ENCODE measurements at places on chromosomes 5 and 9.

DNA sequence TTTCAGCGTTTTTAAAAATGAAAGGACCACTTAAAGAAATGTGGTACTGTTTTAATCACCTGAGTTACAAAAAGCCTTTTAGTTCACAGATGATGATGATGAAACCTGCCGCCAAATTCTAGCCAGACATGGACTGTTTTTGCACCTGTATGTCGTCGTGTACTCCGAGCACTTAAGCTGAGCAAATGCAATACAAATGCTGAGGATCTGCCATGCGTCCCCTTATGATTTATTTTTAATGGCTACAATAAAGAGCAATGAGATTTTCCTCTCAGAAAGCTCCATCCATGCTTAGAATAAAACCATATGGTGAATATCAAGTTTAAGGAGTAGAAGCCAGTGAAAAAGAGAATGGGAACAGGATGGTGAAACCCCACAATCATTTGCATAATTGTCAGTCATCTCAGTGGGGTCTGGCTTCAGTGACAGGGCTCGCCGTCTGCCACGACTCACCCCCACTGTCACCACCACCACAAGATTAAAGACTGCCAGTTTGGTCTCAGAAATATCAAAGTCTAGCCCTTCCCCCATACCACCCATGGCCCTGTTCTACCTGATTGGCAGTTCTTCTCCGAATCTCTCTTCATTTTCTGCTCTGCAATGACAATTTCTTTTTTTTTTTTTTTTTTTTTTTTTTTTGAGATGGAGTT is 159.9 kb downstream of the GOLPH3 start:
- DNase-seq, result no peak

GRCh38 chr9:93941493-93941892 is 13.7 kb downstream of the BARX1 start:
- no peak for DNase-seq

GRCh38 chr5:96093340-96093739 is 131.7 kb upstream of the ELL2 start:
- DNase-seq, result no peak

DNA sequence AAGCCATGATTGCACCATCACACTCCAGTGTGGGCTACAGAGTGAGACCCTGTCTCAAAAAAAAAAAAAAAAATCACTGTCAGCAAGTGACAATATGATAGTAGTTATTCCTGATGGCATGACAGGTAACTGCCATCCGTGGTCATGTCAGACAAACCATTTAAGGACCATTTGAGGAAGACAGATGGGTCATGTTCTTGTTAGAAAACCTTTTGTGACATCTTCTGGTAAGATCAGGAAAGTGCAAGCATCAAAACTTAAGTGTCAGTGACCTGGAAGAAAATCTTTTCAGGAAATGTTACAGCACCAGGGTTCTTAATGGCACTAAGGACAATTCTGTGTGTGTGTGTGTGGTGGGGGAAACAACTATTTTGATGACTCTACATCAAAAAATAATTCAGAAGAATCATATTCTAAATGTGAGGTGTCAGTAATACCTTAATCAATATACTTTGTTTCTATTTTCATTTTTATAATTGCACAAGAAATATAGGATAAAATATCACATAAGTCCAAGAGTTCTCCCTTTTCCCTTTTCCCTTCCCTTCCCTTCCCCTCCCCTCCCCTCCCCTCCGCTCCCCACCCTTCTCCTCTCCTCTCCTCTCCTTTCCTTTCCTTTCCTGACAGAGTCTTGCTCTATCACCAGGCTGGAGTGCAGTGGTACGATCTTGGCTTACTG is 17.8 kb downstream of the SLC38A9 start:
- no peak for DNase-seq
